KBM-7 (cell line): ENCODE measurements at places on chromosomes 5 and 9.

DNA sequence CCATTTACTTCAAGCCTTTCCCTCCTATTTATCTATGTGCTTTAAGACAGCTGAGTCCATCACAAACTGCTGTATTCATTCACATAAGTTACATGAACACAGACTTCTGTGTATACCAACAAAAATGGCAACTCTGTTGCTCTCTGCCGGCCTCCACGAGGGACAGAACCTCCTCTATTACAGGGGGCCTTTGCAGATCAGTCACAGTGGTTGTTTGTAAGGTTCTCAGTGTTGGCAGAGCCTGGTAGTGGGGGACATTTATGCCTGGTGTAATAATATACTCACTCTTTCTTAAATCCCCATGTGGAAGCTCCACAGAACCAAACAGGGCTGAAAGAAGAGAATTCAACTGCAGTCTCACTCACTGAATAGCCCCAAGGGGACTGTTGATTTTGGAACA, 76.5 kb downstream of the SLC1A1 start:
- no peak for DNase-seq

DNA sequence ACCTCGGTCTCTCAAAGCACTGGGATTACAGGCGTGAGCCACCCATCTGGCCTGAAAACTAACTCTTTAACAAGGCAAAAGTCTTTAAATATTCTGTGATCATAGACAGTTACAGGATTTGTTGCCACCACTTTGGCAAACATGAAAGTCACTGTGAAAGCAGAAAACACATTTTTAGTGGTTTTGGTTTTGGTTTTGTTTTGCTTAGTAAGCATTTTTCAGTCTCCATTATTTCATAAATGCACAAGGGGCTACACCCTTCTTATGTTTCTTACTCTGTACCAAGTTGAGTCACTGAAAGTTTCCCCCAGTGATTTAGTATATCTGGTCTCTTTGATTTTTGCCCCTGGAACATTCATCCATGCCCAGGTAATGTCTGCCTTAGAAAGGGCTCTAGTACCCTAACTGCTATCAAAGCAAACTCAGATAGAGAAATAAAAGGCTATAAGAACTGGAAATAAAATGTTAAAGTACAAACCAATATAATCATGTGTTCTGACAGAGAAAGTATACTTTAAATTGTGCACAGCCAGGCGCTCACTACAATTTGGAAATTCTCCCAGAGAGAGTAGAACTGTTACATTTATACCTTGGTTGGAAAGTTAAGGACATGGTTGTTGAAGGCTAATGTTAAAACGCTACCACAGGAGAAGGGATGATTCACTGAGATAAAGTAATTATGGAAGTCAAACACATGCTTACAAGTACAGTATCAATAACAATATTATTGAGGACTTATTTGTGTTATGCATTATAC, 1022.5 kb upstream of the DMAC1 start:
- no peak for DNase-seq

DNA sequence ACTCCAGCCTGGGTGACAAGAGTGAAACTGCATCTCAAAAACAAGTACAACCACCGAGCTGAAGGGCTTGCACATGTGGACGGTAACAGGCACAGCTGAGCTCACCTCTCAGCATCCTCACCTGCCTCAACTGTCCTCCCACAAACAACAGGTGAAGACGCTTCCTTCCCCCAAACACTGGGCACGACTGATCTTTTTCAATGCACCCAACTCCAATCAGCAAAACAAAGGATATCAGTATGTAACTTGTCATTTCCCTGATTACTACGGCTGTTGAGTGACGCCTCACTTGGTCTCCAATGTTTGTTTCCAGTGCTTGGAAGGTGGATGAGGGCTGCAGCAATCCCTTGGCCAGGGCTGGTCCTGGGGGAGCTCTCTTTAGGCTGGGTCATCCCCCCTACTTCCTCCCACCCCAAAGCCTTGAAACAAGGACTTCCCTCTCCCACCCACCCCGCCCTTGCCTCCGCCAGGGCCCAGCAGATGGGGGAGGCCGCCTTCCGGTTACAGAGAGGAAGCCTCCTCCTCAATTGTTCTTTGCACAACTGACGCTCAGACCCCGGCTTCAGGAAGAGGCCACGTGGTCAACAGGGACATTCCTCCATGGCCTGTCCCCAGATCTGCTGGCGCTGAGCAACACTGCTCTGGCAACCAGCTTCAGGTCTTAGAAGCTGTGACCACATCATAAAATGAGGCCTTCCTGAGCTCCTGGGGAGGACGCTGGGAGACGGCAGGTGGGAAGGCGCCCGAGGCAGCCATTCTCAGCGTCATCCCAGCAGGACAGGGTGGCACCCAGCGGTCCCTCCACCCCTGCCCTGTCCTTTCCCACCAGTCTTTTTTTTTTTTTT, 5.9 kb downstream of the FAM78A start:
- peak; percentile 91 for DNase-seq

DNA sequence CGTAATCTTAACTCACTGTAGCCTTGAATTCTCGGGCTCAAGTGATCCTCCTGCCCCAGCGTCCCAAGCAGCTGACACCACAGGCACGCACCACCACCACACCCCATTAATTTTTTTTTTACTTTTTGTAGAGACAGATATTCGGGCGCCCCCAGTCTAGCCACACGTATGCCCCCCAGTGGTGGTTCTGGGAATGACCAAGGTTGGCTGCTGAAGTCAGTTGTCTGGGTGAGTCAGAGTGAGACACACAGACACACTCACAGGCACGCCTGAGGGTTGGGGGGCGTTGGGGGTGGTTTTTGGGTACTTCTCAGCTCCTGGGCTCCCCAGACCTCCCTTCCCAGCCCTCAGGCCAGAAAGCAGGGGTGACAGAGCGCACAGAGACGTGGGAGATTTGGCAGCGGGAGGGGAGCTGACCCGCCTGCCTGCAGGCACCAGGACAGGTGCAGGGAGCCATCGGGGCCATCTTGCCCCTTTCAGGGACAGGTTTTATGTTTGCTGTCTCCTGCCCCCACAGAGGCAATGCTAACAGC, 4.2 kb upstream of the ENTPD8 start:
- DNase-seq = peak; percentile 80

- DNase-seq = no peak
Measured at GRCh38 chr9:18385696-18386490, 88.1 kb upstream of the ADAMTSL1 start.

GRCh38 chr5:98709681-98710080, 63.8 kb upstream of the RGMB start:
- DNase-seq = no peak

GRCh38 chr9:86983620-86984259, 36.4 kb upstream of the GAS1 start:
- no peak for DNase-seq

DNA sequence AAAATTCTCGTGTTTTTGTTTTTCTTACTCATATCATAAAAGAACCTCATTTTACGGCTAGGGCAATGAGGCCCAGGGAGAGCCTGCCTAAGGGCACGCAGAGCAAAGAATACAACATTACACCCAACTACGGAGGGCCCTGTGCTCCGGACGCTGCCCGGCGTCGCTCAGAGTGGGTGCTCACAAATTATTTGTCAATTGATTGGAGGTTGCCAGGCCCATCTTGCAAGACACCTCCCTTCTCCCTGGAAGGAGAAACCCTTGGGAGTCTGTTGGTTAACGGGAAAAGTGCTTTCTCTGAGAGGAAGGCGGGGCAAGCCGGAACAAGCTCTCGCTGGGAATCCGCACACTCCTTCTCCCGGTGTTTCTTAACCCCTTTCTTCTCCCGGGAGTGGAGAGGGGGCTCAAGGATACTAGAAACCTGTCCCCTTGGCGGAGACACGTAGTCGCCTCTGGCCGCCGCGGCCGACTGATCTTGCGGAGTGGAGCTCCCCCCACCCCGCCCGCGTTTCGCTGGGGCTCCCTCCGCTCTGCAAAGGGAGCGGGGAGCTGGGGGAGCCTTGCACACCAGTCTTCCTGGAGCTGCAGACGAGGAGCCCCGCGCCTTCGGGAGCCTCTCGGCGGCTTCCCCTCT, 599.3 kb upstream of the SGCD start:
- no peak for DNase-seq

DNA sequence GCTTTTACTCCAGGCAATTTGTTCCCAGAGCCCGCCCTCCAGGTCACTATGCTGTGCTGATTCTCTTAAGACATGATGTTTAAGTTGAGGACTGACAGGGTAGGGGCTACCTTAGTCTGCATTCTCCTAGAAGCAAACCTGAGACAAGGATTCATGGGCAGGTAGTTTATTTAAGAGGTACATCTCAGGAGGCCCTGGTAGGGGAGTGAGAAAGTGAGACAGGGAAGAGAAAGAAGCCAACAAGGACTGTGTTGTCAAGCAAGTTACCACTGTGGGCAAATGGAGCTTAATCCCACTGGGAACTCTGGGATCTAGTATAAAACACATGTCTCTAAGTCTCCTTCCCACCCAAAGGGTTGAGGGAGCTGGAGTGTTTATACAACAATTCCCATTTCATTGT, 43.6 kb upstream of the FSTL4 start:
- DNase-seq = no peak

GRCh38 chr9:23123048-23123632, 676.5 kb downstream of the DMRTA1 start:
- DNase-seq = peak; percentile 48
